Dorsolateral prefrontal cortex (tissue), 122 donors: ENCODE measurements at places on chromosomes 7 and 10.

DNA sequence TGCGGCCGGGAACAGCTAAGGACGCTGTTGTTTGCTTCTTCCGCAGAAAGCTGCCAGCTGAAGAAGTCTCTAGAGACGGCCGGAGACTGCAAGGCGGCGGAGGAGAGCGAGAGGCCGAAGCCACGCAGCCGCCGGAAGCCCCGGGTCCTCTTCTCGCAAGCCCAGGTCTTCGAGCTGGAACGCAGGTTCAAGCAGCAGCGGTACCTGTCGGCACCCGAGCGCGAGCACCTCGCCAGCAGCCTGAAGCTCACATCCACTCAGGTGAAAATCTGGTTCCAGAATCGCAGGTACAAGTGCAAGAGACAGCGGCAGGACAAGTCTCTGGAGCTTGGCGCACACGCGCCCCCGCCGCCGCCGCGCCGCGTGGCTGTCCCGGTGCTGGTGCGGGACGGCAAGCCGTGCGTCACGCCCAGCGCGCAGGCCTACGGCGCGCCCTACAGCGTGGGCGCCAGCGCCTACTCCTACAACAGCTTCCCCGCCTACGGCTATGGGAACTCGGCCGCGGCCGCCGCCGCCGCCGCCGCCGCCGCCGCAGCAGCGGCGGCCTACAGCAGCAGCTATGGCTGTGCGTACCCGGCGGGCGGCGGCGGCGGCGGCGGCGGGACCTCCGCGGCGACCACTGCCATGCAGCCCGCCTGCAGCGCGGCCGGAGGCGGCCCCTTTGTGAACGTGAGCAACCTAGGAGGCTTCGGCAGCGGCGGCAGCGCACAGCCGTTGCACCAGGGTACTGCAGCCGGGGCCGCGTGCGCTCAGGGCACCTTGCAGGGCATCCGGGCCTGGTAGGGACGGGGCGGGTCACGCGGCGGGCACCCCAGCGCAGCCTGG is 2.4 kb downstream of the NKX2-3 start:
- DNase-seq = no peak

GRCh38 chr10:31705136-31705535 is 223.5 kb downstream of the ARHGAP12 start:
- no peak for DNase-seq

GRCh38 chr10:11796474-11796873 is 26.7 kb upstream of the PROSER2 start:
- no peak for DNase-seq

- peak; percentile 69 for DNase-seq
Observed at GRCh38 chr10:112137154-112137987, 46.2 kb downstream of the GPAM start.

GRCh38 chr10:6612371-6612770 is 32.3 kb upstream of the PRKCQ start:
- DNase-seq = no peak

GRCh38 chr7:98779800-98780587 is 89.8 kb downstream of the TMEM130 start:
- DNase-seq = no peak
